Left renal pelvis (tissue), 4 donors: ENCODE measurements at places on chromosomes 4 and X.

DNA sequence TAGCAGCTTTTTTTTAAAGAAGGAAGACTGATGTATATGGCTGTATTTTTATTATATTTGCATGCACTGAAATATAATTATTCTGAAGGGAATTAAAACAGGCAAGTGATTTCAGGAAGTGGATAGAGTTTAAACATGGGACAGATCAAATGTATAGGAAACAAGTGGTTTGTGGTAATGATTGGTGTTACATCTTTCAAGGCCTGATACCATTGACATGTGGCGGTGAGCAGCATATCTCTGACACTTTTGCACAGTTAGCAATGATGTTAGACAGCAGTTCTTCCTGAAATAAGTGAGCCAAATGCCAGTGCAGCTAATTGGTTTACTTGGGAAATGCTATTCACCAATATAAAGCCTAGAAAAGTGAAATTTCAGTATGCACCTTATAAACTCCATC is 272.1 kb downstream of the RPA4 start:
- no peak for DNase-seq

DNA sequence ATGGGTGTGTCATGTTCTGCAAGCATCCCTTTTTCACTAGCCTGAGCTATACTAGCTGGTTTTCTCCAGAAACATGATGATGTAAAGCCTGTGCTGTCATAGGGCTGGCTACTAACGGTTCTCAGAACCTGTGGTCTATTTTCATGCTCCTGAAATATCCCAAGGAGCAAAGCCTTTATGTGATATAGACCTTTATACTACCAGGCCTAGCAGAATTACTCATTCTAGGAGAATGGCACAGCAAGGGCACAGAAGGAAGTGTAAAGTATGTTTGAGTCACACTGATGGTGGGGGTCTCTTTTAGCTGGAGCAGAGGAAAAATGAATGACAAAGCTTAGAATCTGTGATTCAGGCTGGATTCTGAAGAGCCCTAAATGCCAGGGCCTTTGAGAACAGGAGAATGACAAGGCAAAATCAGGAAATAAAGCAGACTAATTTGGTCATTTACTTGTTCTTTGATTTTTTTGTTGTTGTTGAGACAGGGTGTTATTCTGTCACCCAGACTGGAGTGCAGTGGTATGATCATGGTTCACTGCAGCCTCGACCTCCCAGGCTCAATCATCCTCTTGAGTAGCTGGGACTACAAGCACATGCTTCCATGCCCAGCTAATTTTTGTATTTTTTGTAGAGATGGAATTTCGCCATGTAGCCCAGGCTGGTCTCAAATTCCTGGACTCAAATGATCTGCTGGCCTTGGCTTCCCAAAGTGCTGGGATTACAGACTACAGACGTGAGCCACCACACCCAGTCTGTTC is 11.8 kb downstream of the TCEAL1 start:
- DNase-seq, result no peak

DNA sequence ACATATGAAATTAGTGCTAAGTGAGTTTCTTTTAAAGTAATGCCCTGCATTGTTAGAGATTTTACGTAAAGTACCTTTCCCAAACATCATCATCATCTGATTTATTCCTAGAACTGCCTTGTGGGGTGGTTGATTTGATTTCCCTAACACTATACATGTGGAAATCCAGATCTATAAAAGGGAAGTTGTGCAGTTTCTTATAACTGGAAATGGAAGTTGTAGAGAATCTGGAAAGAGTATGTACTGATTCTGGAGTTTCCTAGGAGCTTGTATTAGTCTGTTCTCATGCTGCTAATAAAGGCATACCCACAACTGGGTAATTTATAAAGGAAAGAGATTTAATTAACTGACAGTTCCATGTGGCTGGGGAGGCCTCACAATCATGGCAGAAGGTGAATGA is 47.9 kb downstream of the BMP2K start:
- DNase-seq, result no peak

GRCh38 chr4:14087459-14087858 is 459.9 kb upstream of the BOD1L1 start:
- DNase-seq, result no peak

DNA sequence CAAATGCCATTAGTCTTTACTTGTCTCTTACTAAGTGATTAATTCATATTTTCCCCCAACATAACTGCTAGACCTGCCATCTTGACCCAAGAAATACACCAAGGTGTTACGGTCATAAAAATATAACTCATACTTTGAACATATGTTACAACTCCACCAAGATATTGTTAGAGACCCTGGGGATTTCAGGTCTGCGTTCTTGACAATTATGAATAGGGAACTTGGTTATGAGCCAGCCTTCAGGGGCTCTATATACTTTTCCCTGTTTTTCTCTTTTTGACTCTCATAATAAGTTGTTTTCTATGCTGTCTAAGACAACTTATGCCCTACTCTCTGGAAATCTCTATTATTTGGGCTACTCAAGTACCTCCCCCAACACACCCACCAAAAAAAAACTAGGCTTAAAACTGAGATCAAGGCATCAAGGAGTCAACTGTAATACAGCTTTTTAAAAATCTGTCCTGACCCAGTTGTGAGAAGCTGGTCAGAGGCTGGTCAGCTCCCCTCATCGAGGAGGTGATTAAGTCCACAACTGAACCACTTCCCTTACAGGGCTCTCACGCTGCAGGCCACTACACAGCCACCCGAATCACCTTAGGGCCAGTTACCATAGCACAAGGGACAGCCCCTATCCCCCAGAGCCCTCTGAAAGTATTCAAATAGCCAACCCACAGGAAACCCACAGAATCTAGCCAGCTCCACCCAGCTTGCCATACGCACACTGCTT is 10.5 kb upstream of the TLR3 start:
- DNase-seq, result no peak

DNA sequence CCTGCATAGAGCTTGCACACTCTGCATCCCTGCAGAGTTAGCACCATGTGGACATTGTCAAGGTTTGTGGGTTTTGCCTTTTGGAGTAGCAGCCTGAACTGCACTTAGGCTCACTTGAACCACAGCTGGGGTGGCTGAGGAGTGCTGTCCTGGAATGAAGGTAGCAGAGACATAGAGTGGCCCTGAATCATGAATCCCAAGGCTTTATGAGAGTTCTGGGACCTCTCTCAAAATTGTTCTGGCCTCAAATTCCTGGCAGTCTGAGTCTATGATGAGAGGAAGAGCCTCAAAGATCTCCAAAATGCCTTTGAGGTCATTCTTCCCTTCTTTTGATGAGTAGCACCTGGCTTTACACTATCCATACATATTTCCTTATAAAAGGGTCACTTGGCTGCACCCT is 37.1 kb upstream of the ADH1C start:
- no peak for DNase-seq
